Smooth muscle cell of bladder (primary cell): ENCODE measurements at places on chromosomes 2 and 18. TPM values are rescaled to one million over a fixed set of nuclear protein-coding genes. Genes with fewer than 3 reads are reported as not detected.

Gene SULT6B1
- total RNA-seq: not detected in 2 replicates

Gene RNF152
- total RNA-seq: 10.5 and 14.6 TPM in 2 replicates

Gene AMMECR1L
- 13.4 and 14.2 TPM in 2 replicates for total RNA-seq

Gene DSC3
- 0.09 and 0.14 TPM in 2 replicates for total RNA-seq

Gene EDAR
- total RNA-seq: not detected in 2 replicates

Gene TIGD1
- 1.1 and 1.8 TPM in 2 replicates for total RNA-seq

Gene CLEC4F
- total RNA-seq: not detected in 2 replicates

Gene CFC1
- total RNA-seq: not detected in 2 replicates

Gene MEP1B
- not detected in 2 replicates for total RNA-seq

Gene ASB18
- total RNA-seq: not detected in 2 replicates

Gene C2orf92
- 0.85 and 1.5 TPM in 2 replicates for total RNA-seq

Gene RAB31
- 51.2 and 58.7 TPM in 2 replicates for total RNA-seq

Gene MBD5
- 15.1 and 19.3 TPM in 2 replicates for total RNA-seq

Gene SPATA3
- total RNA-seq: not detected in 2 replicates

Gene FHOD3
- total RNA-seq: 6.1 and 16.9 TPM in 2 replicates

Gene EGR4
- not detected in 2 replicates for total RNA-seq

Gene SPOPL
- 9.0 and 20.6 TPM in 2 replicates for total RNA-seq

Gene FBXO41
- total RNA-seq: 1.1 and 1.6 TPM in 2 replicates

Gene IFIH1
- 3.4 and 4.8 TPM in 2 replicates for total RNA-seq

Gene MIB1
- 42.8 and 55.6 TPM in 2 replicates for total RNA-seq

Gene HSBP1L1
- 9.2 and 9.7 TPM in 2 replicates for total RNA-seq

Gene CHPF
- 74.4 and 134 TPM in 2 replicates for total RNA-seq

Gene ADRA2B
- total RNA-seq: 0.09 TPM in 1 of 2 replicates, not detected in the other

Gene MYO7B
- not detected in 2 replicates for total RNA-seq

Gene LAMA1
- total RNA-seq: 11.7 and 55.3 TPM in 2 replicates

Gene KLHL14
- not detected in 2 replicates for total RNA-seq

Gene EIF2AK3
- total RNA-seq: 35.8 and 48.7 TPM in 2 replicates

Gene FBXO11
- 42.2 and 44.8 TPM in 2 replicates for total RNA-seq

Gene CYP27A1
- total RNA-seq: 17.1 and 19.9 TPM in 2 replicates

Gene CD302
- 6.1 and 8.0 TPM in 2 replicates for total RNA-seq

Gene CHRND
- not detected in 2 replicates for total RNA-seq

Gene KIF1A
- not detected in 2 replicates for total RNA-seq

Gene TUBB8B
- total RNA-seq: not detected in 2 replicates

Gene ZSWIM2
- total RNA-seq: under 0.01 and 0.09 TPM in 2 replicates

Gene ELOA2
- total RNA-seq: under 0.01 TPM in 1 of 2 replicates, not detected in the other

Gene PPP3R1
- total RNA-seq: 13.7 and 17.8 TPM in 2 replicates

Gene SIGLEC15
- total RNA-seq: 0.14 and 0.92 TPM in 2 replicates

Gene SLC11A1
- 0.14 and 0.28 TPM in 2 replicates for total RNA-seq

Gene FOXI3
- not detected in 2 replicates for total RNA-seq

Gene LAMA3
- total RNA-seq: 19.1 and 20.9 TPM in 2 replicates

Gene NTSR2
- under 0.01 TPM in 1 of 2 replicates, not detected in the other for total RNA-seq

Gene GPR39
- total RNA-seq: 0.28 TPM in 2 replicates

Gene SERPINB5
- 0.09 and 0.14 TPM in 2 replicates for total RNA-seq
